ENCODE measurements at places on chromosomes 3 and 15. TPM values are rescaled to one million over a fixed set of nuclear protein-coding genes. Genes with fewer than 3 reads are reported as not detected.

DNA sequence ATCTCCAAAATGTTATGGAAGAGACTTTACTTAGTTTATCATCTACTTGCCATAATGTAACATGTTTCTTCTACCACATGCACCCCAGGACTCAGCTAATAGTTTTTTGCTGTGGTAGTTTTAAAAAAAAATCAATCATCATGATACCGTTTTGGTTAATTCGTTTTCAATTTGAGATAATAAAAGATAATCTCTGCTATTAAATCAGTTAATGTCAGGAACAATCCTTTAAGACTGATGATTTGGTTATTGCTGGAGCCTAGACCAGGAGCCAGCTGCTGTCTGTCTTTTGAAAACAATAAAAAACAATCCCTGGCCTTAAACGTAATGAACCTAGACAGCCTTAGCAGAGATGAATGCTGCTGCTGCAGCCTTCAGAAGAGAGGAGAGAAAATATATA is 403.7 kb downstream of the OXSM start:
- DNase-seq = no peak

ISLR gene
- 270 TPM for polyA plus RNA-seq

- DNase-seq = peak; percentile 87
These were observed 83.4 kb upstream of the RARB start for GRCh38 chr3:25344670-25345069.

DNA sequence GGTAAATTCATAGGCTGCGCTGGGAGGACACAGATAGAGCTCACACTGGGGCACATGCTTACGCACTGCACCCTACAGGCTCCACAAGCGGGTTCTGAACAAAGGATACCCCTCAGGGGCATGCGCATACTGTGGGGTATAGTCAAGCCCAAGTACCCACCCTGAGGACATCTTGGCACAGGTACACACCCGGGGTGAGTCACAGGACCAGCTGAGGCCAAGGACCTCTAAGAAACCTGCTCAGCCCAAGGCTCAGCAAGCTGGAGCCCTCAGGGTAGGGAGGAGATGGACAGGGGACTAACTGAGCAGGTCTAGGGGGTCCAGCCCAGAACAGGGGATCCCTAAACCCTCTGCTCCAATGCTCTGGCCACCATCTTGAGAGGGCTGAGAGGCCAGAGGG is 3.3 kb downstream of the SHISA5 start:
- DNase-seq = no peak

DNA sequence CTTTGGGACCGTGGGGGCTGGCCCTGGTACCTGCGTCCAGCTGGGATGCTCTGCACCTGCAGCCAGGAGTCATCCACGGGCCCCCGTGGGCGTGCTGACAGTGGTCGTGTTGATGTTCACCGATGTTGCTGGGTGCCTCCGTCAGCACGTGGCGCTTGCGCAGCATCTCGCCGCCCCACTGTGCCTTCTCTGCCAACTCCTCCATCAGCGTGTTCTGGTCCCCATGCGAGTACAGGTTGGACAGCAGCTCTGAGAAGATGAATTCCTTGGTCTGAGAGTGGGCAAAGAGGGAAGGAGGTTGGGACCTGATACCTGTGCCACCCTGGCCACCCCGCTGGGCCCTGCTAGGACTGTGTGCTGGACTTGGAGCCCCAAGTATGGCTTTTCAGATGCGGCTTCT is 61.4 kb downstream of the ADAMTS7 start:
- no peak for DNase-seq

- no peak for DNase-seq
These were observed 27.4 kb upstream of the FURIN start for GRCh38 chr15:90840954-90841353.

DNA sequence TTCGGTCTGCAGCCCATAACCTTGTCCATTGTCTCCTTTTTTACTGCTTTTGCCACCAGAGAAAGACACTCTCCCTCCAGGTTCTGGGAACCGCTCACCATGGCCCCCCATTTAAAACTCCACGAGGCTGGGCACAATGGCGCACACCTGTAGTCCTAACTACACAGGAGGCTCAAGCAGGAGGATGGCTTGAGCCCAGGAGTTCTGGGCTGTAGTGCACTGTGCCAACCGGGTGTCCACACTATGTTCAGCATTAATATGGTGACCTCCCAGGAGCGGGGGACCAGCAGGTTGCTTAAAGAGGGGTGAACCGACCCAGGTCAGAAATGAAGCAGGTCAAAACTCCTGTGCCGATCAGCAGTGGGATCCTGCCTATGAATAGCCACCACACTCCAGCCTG is 28.0 kb upstream of the IDH2 start:
- no peak for DNase-seq

DNA sequence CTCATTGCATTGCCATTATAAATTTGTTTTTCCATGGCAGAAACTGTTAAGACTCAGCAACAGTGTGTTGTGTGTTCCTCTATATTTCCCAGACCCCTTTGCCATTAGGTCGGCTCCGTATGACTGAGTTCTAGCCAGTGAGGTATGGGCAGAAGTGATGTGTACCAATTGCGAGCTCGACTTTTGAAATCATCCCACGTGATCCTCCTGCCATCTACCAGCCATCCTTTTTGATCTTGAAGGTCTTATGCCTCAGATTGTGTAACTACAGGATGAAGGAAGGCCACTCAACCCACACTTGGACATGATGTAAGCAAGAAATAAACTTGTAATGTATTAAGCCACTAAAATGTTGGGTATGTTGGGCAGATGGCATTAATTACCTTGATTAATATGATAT is 562.3 kb downstream of the PDCD6IP start:
- DNase-seq = no peak

- DNase-seq = no peak
These were observed 474.3 kb downstream of the NR2F2 start for GRCh38 chr15:96804754-96805153.

- DNase-seq = no peak
These were observed 7.6 kb upstream of the PLA2G4F start for GRCh38 chr15:42163947-42164550.

- no peak for DNase-seq
These were observed 493.6 kb upstream of the PPP2R3A start for GRCh38 chr3:135471911-135472310.

ALG1L2 gene
- 1.5 TPM for polyA plus RNA-seq

MCF2L2 gene
- 0.30 TPM for polyA plus RNA-seq

DNA sequence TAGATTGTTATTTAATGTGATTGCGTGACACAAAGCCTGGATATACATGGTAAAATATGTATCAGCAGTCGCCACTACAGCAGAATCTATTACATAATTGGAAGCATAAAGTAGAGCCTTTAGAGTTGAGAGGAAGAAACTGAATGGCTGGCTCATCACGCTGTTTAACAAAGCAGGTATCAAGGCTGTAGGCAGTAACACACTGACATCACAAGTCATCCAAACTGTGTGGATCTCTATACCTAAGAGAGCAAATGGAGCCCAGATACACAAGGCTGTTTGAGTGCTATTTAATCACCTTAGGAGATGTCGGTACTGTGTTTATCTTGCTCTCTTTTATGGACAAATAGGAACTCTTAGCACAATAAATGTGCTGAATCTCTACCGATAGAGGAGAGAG is 864.4 kb downstream of the VGLL3 start:
- no peak for DNase-seq

CSTA gene
- 0.65 TPM for polyA plus RNA-seq

- no peak for DNase-seq
These were observed 263.5 kb downstream of the NFKBIZ start for GRCh38 chr3:102112704-102113230.
